ENCODE measurements at places on chromosomes 16 and 17.
A peak's percentile ranks its signal among the peaks of the same experiment; 100 is the strongest.

GRCh38 chr16:3576211-3576610 is 992 bp downstream of the NLRC3 start:
- no peak for DNase-seq

GRCh38 chr17:32546031-32546444 is 59.2 kb downstream of the CDK5R1 start:
- no peak for DNase-seq

GRCh38 chr17:7558544-7559319 is at the start of gene TNFSF13:
Gene TNFSF13 (plus strand): TSS chr17:7558750. CDS start chr17:7559040, 290 bp downstream.
- peak; percentile 41 for DNase-seq

DNA sequence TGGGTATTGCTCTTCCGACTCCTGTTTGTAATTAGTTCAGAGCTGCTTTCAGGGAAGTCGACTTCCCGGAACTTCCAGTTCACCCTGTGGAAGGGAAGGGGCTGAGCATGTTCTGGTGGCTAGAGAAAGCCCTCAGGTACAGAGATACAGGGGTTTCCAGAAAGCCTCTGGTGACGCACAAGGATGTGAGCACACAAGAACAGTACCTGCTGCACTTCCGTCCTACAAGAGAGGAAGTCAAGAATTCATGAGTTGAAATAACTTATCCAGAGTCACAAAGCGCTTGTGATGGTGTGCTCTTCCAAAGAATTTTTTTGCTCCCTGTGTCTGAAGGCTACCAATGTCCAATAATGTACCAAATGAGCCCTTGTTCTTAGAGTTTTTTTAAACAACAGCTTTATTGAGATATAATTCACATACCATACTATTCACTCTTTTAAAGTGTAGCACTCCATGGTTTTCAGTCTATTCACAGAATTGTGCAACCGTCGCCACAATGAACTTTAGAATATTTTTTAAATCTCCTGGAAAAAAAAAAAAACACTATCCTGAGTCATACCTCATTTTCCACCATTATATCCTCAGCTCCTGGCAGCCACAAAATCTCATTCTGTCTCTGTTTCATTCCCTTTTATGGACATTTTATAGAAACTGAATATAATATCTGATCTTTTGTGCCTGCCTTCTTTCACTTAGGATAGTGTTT is 327.6 kb downstream of the CDH13 start:
- no peak for DNase-seq

DNA sequence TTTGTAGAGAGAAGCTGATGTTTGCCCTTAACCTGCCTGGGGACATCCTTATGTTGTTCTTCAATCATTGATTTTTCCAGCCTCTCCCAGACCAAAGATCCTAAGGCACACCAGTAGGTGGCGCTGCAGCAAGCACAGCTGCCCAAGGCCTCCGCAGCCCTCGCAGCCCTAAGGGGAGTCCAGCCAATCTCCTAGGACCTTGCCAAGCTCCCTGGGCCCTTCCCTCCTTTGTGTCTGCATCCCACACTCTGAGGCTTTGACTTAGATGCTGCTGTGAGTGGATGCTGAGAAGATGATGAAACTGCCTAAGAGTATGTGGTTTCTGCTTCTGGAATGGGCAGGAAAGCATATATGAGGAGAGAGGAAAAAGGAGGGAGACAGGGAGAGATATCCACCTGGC is 47.1 kb downstream of the SPACA3 start:
- DNase-seq, result peak; percentile 24

GRCh38 chr17:62713086-62713881 is 85.8 kb downstream of the MRC2 start:
- no peak for DNase-seq

DNA sequence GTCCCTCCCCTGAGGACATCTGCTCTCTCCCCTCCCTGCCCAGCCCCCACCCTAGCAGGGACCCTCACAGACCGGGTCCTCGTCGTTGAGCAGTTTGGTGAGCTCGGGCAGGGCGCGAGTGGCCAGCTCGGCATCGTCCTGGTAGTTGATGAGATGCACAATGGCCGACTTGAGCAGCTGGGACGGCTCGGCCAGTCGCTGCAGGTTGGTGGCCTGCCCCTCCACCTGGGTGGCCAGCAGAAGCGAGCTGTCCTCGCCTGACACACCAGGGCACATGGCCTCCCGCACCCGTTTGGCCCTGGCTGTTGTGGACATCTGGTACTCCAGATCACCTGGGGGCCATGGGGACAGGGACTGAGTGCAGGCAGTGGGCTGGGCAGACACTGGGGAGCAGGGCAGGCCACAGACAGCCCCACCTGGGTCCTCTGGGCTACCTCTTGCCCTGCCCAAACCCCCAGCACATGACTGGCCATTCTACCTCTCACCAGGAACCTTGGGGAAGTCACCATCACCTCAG is 17.1 kb downstream of the JUP start:
- DNase-seq, result no peak

- DNase-seq, result no peak
Measured at GRCh38 chr16:54174201-54174600, 112.4 kb downstream of the IRX3 start.

- no peak for DNase-seq
Measured at GRCh38 chr16:57196753-57197152, 10.6 kb downstream of the RSPRY1 start.

- peak; percentile 53 for DNase-seq
Measured at GRCh38 chr17:78535273-78536197, 41.7 kb downstream of the DNAH17 start.

DNA sequence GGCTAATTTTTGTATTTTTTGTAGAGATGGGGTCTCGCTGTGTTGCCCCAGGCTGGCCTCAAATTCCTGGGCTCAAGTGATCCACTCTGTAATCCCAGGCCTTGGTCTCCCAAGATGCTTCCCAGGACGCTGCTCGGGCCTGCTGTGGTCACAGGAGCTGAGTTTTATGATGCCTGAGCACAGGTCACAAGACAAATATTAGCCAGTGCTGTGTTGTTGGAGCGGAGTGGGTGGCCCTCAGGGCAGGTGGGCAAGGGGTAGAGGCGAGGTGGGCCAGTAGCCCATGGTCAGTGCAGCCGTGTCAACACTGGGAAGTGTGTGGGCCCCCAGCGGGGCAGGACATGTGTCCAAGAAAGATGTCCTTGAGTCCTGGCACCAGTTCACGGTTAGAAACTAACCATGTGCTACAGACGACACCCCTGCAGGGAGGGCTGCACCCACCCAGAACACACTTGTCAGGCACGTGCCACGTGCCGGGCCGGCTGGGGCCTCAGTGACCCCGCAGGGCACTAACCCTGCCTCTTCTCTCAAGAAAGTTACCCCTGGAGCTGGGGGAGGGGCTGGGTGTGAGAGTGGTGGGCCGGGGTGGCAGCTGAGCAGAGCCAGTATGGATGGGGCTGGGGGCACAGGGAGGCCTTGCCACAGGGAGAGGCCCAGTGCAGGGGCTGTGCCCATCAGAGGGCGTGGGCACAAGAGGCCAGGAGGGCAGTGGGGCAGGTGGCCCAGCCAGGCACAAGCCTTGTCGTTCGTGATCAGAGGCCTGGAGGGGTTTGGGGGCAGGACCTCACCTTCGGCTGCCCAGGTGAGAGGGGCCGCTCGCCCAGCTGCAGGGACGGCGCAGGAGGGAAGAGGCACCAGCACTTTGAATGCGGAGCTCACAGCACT is 103.1 kb upstream of the CHMP6 start:
- DNase-seq, result no peak

DNA sequence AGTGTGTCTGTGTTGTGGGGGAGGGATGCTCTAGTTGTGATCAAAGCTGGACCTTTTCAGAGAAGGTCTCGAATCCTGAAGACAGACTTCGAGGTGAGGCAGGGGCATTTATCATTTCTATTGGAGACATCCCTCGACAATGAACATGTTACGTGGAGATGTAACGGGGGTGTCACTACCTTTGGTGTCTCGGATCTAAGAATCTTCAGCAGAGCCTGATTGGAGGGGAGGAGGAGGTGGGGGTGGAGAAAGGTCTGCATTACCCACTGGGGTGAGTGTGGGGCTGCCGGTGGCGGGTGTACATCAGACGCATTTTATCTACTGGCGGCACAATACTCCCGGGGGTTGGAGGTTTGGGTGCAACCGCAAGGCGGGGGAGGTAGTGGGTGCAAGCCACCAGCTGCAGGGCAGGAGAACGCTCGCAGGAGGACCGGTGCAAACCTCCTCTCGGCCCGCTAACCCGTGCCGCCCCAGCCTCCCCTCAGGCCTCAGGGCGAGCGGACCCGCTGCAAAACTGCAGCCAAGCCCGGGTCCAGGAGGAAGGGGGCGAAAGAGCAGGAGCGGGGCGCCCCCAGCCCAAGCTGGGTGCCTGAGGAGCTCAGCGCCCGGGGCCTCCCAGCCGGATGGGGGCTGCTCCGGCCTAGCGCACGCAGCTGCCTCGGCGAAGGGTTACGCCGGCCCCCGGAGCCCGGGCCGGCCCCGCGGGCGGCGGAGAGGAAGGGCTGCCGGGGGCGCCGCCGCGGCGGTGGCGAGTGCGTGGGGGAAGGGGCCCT is 735 bp downstream of the ZNF652 start:
- peak; percentile 49 for DNase-seq

- DNase-seq, result no peak
Measured at GRCh38 chr17:39904990-39905288, 13.5 kb downstream of the GSDMB start.

GRCh38 chr17:83177611-83178532 is 98.5 kb downstream of the METRNL start:
- no peak for DNase-seq

DNA sequence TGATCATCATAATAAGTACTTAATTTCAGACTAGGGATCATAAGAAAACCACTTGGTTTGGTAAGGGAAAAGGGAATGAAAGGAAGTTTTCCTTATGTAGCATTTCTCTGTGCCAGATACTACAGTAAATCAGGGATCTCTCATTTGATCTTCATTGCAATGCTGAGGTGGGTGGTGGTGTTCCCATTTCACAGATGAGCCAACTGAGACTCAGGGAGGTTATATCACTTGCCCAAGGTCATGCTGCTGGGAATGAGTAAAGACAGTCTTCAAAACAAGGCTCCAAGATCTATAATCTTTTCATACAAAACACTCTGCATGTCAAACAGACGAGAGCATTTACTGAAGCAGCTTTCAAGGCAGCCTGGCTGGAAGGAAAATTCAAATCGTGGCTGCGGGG is 124.6 kb downstream of the GP2 start:
- no peak for DNase-seq

Measured in Calu3 (cell line).